ENCODE measurements at places on chromosomes 16 and 17.

DNA sequence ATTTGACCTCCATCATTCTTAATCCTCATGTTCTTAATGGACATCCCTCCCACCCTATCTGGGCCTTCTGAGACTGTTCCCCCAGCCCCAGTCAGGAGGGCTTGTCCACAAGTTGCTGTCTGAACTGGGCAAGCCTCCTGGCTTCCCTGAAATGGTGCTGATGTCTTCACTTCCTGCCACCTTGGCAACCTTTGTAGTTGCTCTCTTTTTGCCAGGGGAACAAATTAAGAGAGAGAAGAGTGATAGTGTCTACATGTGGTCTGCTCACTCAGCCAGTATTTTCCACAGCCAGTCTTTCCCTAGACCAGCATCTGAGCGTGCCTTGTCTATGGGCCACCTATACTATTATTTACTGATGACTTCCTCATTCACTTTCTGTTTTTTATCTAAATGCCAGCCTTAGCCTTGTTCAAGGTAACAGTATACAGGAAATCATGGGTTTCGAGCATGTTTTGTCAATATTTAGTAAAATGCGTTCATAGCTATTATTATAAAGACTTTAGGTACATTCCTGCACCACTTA, 710.1 kb downstream of the MAF start:
- no peaks in the 10 kb centered on the region for H3K27me3 ChIP-seq
- no peaks in the 10 kb centered on the region for H3K36me3 ChIP-seq
- DNase-seq = peak; percentile 7
- H3K27ac ChIP-seq = no peak overlapping the region

DNA sequence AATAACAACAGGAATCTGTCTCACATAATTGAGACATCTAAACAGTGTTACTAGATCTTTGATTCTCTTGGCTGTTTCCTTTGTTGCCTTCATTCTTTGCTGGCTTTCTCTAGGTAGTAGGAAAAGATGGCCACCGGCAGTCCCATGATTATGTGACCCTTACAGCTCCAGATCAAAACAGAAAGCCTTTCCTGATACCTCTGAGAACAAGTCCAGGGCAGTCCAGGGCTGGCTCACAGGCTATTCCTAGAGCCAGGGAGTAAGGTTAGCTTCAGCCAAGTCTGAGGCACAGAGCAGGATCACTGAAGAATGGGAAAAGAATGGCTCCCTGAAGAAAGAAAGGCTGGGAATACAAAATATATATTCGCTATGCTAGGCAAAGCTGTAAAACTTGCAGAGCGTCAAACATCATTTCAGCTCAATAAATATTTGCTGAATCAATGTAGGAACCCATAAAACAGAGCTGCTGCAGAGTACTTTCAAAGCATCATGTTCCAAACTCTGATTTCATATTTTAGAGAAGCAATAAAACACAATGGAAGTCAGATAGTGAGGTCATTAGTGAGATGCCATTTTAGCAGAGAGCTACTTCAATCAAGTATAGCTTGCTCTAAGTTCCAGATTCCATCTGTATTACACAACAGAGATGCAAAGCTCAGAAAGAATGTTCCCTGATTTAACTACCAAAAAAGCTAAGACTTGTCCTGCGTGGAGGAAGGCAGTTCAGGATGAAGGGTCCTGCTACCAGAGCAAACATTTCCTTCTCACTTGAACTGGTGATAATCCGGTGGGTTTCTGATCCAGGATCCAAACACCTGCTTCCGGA, 23.4 kb downstream of the ADAT1 start:
- H3K36me3 ChIP-seq = peaks cover 55% of the 10 kb centered on the region
- no peak for DNase-seq
- no peak overlapping the region for H3K4me3 ChIP-seq
- no peak overlapping the region for H3K27ac ChIP-seq

- H3K36me3 ChIP-seq = peaks cover 29% of the 10 kb centered on the region
- H3K4me3 ChIP-seq = no peak overlapping the region
- no peak for DNase-seq
- no peak overlapping the region for H3K27ac ChIP-seq
Observed at GRCh38 chr16:1494711-1495110, 1.6 kb downstream of the TELO2 start.

DNA sequence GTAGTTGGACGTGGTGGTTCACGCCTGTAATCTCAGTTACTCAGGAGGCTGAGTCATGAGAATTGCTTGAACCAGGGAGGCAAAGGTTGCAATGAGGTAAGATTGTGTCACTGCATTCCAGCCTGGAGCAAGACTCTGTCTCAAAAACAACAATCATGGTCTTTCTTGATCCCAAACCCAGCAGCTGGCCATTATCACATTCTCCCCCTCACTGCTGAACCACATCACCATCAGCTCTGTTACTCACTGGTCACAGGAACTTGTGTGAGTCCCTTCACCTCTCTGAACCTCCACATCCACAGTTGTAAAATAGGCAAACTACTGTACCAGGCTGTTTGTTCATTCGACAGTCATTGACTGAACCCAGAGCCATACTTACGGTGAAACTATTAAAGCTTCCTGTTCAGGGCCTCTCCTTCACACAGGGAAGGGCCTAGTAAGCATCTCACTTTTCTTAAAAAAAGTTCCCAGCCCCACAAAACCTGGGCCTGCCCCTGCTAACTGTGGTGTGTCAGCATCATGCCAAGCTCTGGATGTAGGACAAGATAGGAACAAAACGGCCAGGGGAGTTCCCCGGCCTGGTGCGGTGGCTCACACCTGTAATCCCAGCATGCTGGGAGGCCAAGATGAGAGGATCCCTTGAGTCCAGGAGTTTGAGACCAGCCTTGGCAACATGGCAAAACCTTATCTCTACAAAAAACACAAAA, 104.7 kb downstream of the COPRS start:
- no peak for DNase-seq
- no peaks in the 10 kb centered on the region for H3K4me1 ChIP-seq
- H3K36me3 ChIP-seq = no peaks in the 10 kb centered on the region
- H3K27me3 ChIP-seq = no peaks in the 10 kb centered on the region
- no peak overlapping the region for H3K27ac ChIP-seq
- H3K4me3 ChIP-seq = no peak overlapping the region

- peaks cover 13% of the 10 kb centered on the region for H3K27me3 ChIP-seq
- H3K36me3 ChIP-seq = no peaks in the 10 kb centered on the region
- no peaks in the 10 kb centered on the region for H3K4me1 ChIP-seq
- no peak overlapping the region for H3K27ac ChIP-seq
- no peak overlapping the region for H3K4me3 ChIP-seq
Observed at GRCh38 chr16:57906382-57907316, 64.3 kb downstream of the CNGB1 start.

DNA sequence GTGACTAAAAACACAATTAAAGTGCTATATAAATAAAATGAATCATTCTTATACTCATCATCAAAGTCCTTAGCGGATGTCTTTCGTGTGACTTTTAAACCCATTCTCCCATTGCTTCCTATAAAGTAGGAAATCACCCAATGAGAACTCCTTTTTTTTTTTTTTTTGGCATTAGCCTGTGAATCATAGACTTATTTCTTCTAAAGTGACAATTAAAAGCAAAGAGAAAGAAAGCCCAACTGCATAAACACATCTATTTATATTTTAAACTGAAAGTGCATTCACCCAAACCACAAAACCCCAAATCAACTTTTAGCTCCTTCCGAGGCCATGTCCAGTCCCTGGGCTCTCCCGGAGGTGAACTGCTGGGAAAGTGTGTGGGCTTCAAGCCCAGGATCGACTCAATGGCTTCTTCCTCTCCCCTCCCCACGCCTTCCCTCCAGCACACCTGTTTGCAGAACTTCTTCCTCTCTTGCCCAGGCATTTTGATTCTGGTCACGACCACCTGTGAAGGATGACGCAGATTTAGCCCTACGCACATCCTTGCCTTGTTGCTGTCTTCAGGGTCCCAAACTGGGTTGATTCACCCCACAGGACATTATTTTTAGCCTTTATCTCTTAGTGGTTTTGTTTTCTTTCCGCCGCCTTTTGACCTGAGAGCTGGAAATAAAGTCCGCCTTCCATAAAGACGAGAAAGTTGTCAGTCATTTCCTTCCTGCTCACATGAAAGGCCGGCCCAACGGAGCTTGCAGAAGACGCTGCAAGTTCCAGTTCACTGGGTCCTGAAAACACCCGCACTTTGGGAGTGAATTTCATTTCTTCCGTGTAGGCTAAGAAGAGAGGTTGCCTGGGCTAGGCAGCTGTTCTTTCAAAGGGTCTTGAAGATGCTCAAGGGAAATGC, 166.8 kb downstream of the MAP2K6 start:
- peak overlapping the region; percentile 41 for H3K4me3 ChIP-seq
- H3K27me3 ChIP-seq = no peaks in the 10 kb centered on the region
- peak; percentile 90 for DNase-seq
- H3K36me3 ChIP-seq = no peaks in the 10 kb centered on the region

- H3K4me1 ChIP-seq = no peaks in the 10 kb centered on the region
- no peaks in the 10 kb centered on the region for H3K27me3 ChIP-seq
- H3K27ac ChIP-seq = no peak overlapping the region
- H3K4me3 ChIP-seq = no peak overlapping the region
- DNase-seq = no peak
Observed at GRCh38 chr16:7888411-7888810, 555.8 kb downstream of the RBFOX1 start.

- H3K4me1 ChIP-seq = peaks cover 75% of the 10 kb centered on the region
- DNase-seq = no peak
- no peaks in the 10 kb centered on the region for H3K36me3 ChIP-seq
- H3K4me3 ChIP-seq = peak overlapping the region; percentile 80
- no peak overlapping the region for H3K27ac ChIP-seq
Observed at GRCh38 chr17:42675965-42676423, 800 bp downstream of the PLEKHH3 start.

GRCh38 chr17:19540706-19541370, 7.2 kb downstream of the SLC47A1 start:
- DNase-seq = no peak
- H3K36me3 ChIP-seq = no peaks in the 10 kb centered on the region
- no peaks in the 10 kb centered on the region for H3K4me1 ChIP-seq
- H3K4me3 ChIP-seq = no peak overlapping the region
- H3K27ac ChIP-seq = no peak overlapping the region

DNA sequence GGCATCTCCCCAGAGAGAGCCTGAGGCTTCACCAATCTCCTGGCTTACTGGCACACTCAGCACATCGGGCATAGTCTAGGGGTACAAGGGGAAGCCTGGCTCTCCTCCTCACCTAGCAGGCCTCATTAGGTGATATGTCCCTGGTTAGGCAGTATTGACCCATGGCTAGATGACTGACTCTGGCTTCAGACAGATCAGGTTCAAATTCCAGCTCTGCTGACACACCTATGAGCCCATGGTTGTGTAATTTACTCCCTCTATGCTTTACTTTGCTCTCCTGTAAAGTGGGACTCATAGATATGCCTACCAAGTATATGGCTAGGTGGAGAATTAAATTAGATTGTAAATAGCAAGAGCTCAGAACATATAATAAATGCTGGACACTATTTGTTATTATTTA, 157.3 kb upstream of the IRX3 start:
- H3K4me1 ChIP-seq = no peaks in the 10 kb centered on the region
- no peak for DNase-seq
- no peaks in the 10 kb centered on the region for H3K27me3 ChIP-seq
- H3K36me3 ChIP-seq = no peaks in the 10 kb centered on the region

GRCh38 chr17:68292689-68293040, 1.4 kb downstream of the ARSG start:
- no peak for DNase-seq
- H3K36me3 ChIP-seq = no peaks in the 10 kb centered on the region
- peak overlapping the region; percentile 94 for H3K27ac ChIP-seq
- peak overlapping the region; percentile 74 for H3K4me3 ChIP-seq
- H3K4me1 ChIP-seq = peaks cover 22% of the 10 kb centered on the region

DNA sequence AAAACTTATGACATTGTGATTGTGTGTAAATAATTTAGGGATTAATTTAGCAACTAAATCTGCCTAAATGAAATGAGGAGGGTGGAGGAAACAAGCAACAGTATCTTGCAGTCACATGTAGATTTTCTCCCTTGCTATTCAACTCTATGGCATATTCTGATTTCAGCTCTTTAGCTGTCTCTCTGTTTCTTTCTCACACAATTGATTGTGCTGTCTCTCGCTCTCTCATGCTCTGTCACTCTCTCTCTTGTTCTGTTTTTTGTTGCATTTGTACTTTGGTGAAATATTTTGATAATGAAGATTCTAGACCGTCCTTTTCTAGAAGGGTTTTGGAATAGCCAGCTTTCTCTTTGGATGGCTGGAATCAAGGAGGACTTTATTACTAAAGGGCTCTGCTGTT, 70.6 kb downstream of the BCAS3 start:
- no peak for DNase-seq
- no peaks in the 10 kb centered on the region for H3K36me3 ChIP-seq
- no peak overlapping the region for H3K27ac ChIP-seq

DNA sequence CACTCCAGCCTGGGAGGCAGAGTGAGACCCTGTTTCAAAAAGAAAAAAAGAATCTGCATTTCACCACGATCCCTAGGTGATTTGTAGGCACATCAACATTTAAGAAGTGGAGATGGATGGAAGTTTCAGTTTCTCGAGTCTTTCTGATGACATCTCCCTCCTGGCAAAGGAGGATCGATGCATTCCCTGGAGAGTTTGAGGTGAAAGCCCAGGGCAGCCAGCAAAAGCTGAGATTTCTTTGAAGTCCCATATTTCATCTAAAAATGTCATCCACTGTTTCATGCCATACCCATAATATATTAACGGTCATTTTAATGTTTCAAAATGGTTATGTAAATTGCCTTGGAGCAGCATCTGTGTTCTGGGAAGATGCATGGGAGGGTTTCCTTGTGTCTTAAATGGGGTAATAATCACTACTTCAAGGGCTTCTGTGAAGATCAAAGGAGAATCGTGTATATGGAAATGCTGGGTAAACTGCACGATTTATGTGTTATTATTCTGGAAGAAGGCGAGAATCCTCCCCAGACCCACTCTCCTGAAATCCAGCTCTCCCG, 63.4 kb downstream of the KATNIP start:
- no peak overlapping the region for H3K27ac ChIP-seq
- H3K4me1 ChIP-seq = no peaks in the 10 kb centered on the region
- H3K36me3 ChIP-seq = no peaks in the 10 kb centered on the region

- H3K4me1 ChIP-seq = peaks cover 23% of the 10 kb centered on the region
- no peak for DNase-seq
- no peak overlapping the region for H3K4me3 ChIP-seq
- no peaks in the 10 kb centered on the region for H3K27me3 ChIP-seq
Observed at GRCh38 chr16:57649846-57650245, 18.3 kb upstream of the ADGRG3 start.

GRCh38 chr17:27994586-27994985, 47.9 kb upstream of the NLK start:
- no peaks in the 10 kb centered on the region for H3K27me3 ChIP-seq
- no peak overlapping the region for H3K4me3 ChIP-seq
- no peaks in the 10 kb centered on the region for H3K36me3 ChIP-seq

DNA sequence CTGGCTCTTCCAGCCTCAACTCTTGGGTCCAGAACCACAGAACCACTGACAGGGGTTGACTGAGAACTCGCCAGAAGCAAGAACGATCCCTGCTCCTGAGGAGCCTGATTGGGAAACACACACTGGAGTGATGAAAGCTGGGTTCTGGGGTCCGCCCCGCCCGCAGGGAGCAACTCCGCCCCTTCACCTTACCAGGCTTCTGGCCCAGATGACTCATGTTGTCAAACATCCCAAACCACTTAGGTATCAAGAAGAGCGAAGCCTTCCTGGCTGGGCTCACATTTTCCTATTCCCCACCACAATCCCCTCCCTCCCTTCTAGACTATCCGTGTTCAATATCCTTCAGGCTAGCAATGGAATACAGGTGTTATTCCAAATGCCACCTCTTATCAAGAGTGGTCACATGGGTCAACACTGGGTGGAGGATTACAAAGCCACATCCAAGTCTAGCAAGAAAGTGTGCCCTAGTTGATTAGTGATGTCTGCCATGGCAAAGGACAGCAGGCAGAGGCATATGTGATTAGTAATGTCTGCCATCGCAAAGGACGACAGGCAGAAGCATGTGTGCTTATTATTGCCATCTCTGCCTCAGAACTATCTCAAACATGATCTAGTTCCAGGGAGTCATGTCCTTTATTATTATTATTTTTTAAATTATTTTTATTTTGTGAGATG, 70.5 kb downstream of the TIMM22 start:
- peaks cover 32% of the 10 kb centered on the region for H3K36me3 ChIP-seq
- DNase-seq = no peak
- no peaks in the 10 kb centered on the region for H3K27me3 ChIP-seq
- no peak overlapping the region for H3K27ac ChIP-seq
- H3K4me3 ChIP-seq = no peak overlapping the region
